ENCODE measurements at places on chromosomes 2 and 18. TPM values are rescaled to one million over a fixed set of nuclear protein-coding genes. Genes with fewer than 3 reads are reported as not detected.

Gene VAMP5
- total RNA-seq: 16.9 TPM

GRCh38 chr2:207046724-207047123 lies 107.4 kb downstream of the CPO start:
- no peak for DNase-seq

Gene ANKRD29
- 1.0 TPM for total RNA-seq

- DNase-seq: no peak
Observed at GRCh38 chr2:38159191-38159590, 83.2 kb upstream of the CYP1B1 start.

DNA sequence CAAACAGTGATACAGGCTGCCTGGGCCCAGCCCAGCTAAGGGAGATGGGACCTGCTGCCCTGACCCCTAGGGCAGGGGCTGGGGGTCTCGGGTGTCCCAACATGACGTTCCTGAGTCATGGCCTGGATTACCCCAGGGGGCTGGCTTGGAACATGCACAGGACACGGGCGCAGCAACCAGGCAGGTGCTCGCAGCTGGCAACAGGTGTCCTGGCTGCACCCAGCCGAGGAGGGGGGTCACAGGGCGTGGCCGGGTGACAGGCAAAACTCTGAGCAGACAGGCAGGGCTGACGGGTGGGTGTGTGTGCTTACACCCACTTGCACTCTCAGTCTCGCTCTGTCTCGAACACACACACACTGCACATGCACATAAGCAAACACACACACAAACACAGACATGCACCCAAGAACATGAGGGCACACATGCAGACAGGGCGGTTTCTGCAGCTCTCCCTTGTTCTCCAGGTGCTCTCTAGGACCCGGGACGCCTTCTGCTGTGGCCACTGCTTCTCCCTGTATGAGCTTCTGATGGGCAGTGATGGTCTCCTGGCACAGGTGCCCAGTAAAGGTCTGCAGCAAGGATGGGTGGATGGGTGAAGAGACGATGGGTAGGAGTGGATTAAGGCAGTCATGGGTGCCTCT lies 33.7 kb upstream of the TAF1B start:
- peak; percentile 59 for DNase-seq

- DNase-seq: peak; percentile 69
Observed at GRCh38 chr18:47716632-47717185, 213.8 kb downstream of the SMAD2 start.

DNA sequence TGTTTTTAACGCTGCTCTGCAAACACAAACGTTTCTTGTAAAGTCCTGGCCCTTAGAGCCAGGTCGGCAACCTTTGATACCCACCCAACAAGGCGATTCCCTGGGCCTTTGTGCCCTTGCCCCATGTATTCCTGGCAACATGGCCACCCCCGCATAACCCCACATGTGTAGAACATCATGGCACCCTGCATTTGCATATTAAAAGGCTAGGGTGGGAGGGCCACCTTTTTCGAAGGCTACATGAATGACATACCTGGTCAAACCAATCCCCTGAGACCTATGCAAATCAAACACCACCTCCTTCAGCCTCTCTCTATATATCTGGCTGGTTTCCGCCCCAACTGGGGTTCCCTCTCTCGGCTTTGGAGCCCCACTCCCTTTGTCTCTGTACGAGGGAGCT lies 105.2 kb downstream of the MYO5B start:
- no peak for DNase-seq

GRCh38 chr2:190988910-190989309 lies 25.1 kb downstream of the STAT1 start:
- DNase-seq: no peak

GRCh38 chr2:26011990-26012856 lies 21.7 kb upstream of the RAB10 start:
- peak; percentile 77 for DNase-seq

GRCh38 chr2:26581266-26581990 lies 59.7 kb downstream of the CIB4 start:
- no peak for DNase-seq

- DNase-seq: no peak
Observed at GRCh38 chr2:189425676-189426075, 15.6 kb upstream of the WDR75 start.

Gene KIF3C
- total RNA-seq: 4.2 TPM

Gene CDH20
- not detected for total RNA-seq
